Stimulated activated CD4-positive, alpha-beta T cell treated with anti-CD3 and anti-CD28 coated beads, Interleukin-2, amount 100 ng/mL, for 48 hours (primary cell): ENCODE measurements at places on chromosomes 6 and 20.

GRCh38 chr6:167973148-167973885 lies 24.2 kb upstream of the KIF25 start:
- DNase-seq = no peak

- no peak for DNase-seq
These were observed 100.6 kb upstream of the HIVEP1 start for GRCh38 chr6:11911538-11911937.

GRCh38 chr20:50743087-50743486 lies 11.7 kb downstream of the PARD6B start:
- DNase-seq = no peak

GRCh38 chr20:19974630-19975435 lies 42.3 kb upstream of the NAA20 start:
- DNase-seq = no peak

GRCh38 chr6:134318236-134318973 lies 493 bp upstream of the SGK1 start:
- DNase-seq = no peak

GRCh38 chr6:111239461-111239860 lies 152.2 kb downstream of the SLC16A10 start:
- no peak for DNase-seq

GRCh38 chr6:41824571-41825569 lies 37.4 kb downstream of the TOMM6 start:
- no peak for DNase-seq

GRCh38 chr20:36493051-36493800 lies 48.1 kb upstream of the MYL9 start:
- no peak for DNase-seq

GRCh38 chr20:45374966-45375365 lies 3.2 kb downstream of the TP53TG5 start:
- DNase-seq = no peak

DNA sequence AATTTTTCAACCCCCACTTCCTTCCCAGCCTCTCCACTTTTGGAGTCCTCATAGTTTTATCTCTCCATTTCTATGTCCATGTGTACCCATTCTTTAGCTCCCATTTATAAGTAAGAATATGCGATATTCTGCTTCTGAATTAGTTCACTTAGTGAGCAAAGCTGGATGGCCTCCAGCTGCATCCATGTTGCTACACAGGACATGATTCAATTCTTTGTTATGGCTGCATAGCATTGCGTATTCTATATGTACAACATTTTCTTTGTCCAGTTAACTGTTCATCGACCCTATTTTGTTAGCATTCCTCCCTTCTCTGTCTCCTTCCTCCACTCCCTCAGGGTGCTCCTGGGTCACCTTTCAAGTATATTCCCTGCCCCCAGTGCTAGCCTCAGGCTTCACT lies 210.0 kb upstream of the SSTR4 start:
- no peak for DNase-seq

DNA sequence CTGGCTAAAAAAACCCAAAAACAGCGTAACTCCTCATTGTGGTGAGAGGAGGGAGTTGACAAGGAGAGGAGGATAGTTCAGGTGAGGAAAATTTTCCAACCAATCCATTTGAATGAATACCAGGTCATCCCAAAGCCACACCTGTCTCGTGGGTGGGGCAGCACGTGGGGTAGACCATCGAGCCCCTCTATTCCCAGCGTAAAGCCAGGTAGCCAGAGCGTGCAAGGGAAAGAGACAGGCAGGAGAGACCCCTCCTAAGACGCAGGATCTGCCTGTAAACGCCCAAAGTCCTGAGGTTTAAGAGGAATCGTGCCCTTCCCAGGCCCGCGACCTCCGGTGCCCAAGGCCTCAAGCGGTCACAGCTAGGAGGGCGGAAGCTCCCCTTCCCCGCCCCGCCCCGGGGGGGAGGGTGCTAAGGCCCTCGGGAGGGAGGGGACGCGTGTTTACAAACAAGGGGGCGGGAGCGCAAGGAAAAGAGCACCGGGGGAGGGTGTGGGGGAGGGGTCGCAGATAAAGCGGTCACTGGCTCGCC lies 712 bp downstream of the RXRB start:
- DNase-seq = peak; percentile 60

- DNase-seq = no peak
These were observed 257.8 kb downstream of the GMDS start for GRCh38 chr6:1987640-1988039.

GRCh38 chr20:6184086-6184485 lies 61.3 kb upstream of the FERMT1 start:
- DNase-seq = no peak

GRCh38 chr6:351867-352289 lies 39.7 kb upstream of the IRF4 start:
- no peak for DNase-seq

DNA sequence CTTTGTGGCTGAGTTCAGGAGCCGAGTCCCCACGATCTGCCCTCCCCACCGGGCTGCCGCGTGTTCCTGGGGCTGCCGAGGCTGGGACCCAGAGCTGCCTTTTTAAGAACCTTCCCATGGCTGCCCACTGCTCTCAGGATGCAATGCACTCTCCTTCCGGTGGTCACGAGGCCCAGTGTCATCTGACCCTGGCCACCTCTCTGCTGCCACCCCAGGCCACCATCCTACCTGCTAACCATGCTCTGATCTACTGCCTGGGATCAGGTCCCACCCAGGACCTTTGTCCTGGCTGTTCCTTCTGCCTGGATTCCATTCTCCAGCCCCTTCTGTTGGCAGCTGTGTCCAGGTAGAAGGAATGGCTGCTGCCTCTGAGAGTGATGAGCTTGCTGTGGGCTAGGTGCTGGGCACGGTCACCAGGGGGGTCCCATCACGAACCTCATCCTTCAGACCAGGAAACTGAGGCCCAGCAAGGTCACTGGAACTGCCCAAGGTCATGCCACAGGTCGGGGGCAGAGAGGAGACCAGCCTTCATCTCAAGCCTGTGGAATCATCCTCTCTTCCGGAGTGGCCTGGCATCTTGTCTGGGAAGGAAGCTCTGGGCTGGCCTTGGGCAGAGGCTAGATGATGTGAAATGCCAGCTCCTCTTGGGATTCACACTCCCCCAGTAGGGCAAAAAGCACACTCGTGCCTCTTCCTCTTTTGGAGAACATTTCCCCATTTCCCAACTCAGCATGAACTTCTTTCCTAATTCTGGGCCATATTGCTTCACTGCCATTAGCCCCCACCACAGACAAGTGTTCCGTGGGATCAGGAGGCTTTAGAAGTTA lies 20.5 kb downstream of the PCK1 start:
- no peak for DNase-seq

GRCh38 chr20:18007534-18008292 lies 38.9 kb downstream of the MGME1 start:
- no peak for DNase-seq

- no peak for DNase-seq
These were observed 8.4 kb downstream of the MAPRE1 start for GRCh38 chr20:32828029-32828680.

DNA sequence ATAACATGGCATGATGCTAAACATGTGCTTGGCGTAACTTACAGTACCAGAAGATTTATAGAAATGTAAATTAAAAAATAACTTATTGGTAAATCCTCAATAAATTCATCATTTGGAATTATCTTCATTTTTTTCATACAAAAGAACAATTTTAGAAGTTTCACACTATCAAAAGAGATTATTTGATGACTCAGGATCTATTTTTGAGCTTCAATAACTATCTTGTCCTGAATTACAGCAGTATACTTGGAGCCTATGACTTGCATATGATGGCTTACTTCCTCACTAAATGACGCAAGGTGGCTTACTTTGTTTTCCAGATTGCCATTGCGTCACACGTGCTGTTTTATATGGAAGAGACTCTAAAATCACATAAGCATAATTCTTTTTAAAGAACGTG lies 49.2 kb downstream of the KHDRBS2 start:
- DNase-seq = no peak

DNA sequence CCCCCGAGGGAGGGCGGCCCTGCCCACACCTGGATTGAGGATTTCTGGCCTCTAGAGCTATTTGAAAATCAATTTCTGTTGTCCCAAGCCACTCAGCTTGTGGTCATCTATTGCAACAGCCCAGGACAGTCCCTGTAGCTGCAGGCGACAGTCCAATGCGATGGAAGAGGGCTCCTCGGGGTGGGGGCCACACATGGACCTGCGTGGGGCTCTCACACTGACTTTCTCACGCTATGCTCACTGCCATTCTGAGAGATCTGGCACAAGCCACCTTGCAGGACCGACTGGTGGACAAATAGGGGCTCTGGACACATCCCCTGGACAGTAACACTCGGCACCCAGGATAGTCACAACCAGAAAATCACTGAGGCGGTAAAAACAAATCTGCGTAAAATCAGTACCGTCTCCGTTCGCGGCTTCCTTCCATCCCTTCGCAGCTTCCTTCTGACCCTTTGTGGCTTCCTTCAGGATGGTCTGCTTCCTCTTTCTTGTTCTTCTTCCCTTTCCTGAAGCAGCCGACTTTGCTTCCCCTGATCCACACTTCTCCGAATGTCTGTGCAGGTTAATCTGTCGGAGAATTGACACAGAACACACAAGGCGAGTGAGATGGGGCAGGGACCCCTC lies 21.8 kb downstream of the CTCFL start:
- DNase-seq = no peak

GRCh38 chr6:148885136-148885865 lies 138.5 kb downstream of the UST start:
- no peak for DNase-seq

DNA sequence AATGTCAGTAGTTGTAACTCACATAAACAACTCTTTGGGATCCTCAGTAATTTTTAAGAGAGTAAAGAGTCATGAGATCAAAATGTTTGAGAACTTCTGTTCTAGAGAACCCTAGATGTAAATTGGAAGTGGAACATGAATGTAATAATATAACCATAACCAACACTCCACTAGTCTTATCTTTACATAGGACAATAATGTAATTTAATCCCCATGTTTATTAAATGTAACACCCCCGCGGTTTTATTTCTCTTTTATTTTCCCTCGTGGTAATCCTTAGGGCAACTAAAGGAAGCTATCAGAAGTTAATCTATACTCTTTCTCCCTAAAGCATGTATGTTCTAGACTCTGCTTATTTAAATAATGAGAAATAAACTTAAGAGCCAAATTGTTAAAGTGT lies 54.4 kb downstream of the ZNF292 start:
- DNase-seq = no peak

- peak; percentile 42 for DNase-seq
These were observed 14.7 kb downstream of the UCKL1 start for GRCh38 chr20:63941282-63942081.

- no peak for DNase-seq
These were observed 654.8 kb downstream of the RNF144B start for GRCh38 chr6:19041906-19042305.

GRCh38 chr6:86331265-86331840 lies 606.0 kb upstream of the HTR1E start:
- DNase-seq = no peak

GRCh38 chr20:59599941-59600340 lies 4.4 kb upstream of the PHACTR3 start:
- DNase-seq = no peak

DNA sequence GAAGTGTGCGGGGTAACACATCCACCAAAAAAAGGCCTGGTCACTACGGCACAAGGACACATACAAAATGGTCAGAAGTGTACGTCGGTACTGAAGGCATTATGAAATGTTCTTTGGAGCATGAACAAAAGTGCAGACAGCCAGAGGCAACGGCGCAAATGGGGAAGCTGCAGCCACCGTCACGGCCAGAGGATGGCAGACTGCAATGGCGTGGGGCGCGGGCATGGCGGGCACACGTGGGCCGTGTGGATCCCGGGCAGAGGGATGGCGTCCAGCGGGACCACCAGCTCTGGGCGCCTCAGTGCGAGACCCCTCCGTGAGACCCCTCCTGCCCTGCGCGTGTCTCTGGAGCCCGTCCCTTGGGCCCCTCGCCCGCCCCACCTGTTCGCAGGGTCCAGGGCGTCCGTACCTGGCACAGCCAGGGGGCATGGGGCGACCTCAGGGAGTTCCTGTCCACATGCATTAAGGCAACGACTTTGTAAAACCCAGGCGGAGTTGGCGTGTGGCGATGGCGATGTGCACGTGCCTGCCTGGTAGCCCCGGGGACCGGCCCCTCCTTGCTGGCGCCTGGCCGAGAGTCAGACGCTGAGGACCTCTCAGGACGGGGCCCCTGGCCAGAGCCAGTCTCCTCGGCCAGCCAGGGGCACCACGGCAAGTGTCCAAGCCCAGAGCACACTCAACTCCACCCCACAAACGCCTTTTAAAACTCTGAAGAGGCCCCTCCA lies 39.5 kb upstream of the CHRNA4 start:
- no peak for DNase-seq

GRCh38 chr6:20409427-20409971 lies 7.8 kb downstream of the E2F3 start:
- DNase-seq = no peak

DNA sequence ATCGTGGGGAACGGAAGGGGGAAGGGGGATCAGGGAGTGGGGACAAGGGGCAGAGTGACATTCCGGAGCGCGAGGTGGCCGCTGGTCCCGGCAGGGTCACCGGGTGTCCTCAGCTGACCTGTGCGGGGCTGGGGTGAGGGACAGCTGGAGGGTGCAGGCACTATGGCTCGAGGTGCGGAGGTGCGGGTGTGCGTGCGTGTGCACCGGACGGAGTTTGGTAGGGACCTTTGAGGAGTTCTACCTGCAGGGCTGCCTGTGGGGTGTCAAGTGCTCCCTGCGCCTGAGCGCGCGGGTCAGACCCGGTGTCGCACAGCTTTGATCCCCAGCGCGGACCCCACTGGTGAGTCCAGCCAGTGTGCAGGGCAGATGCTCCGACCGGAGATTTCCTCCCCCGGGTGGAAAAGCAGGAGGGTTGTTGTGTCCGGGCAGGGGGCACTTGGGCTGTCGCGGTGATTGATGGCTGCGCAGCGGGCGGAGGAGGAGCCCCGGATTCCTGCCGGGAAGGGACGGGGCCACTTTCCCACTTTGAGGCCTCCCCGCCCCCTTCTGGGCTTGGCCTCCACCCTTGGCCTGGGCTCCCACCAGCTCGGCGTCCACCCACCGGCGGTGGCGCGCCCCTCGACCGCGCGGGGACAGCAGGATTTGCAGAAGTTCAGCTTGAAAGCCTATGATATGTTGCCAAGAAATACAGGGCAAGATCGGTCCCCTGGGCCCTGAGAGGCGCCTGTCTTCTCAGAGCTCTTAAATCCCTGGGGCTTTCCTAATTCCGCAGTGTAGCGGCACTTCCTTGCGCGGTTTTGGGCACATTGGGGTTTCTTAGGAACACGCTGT lies 658 bp downstream of the RIN2 start:
- no peak for DNase-seq

DNA sequence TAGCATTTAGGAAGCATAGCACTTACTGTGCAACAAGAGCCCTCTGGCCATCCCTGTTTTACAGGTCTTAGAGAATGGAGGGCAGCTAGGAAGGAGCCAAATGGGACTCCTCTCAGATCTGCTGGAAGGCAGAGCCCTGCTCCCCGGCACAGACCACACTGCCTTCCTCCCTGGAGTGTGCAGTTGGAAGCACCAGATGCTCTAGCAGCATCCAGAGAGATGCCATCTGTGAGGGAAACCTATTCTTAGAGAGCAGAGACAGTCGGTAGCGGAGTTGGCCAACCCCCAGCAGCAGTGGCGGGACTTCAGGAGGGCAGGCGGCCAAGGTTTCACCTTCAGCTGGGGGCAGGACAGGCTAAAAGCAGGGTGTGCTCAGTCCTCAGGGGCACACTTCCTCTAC lies 16.7 kb upstream of the E2F1 start:
- DNase-seq = no peak

GRCh38 chr20:48107560-48107959 lies 322.3 kb upstream of the SULF2 start:
- no peak for DNase-seq
